Spleen (tissue), 13 donors: ENCODE measurements at places on chromosomes 4 and X.
A peak's percentile ranks its signal among the peaks of the same experiment; 100 is the strongest.

DNA sequence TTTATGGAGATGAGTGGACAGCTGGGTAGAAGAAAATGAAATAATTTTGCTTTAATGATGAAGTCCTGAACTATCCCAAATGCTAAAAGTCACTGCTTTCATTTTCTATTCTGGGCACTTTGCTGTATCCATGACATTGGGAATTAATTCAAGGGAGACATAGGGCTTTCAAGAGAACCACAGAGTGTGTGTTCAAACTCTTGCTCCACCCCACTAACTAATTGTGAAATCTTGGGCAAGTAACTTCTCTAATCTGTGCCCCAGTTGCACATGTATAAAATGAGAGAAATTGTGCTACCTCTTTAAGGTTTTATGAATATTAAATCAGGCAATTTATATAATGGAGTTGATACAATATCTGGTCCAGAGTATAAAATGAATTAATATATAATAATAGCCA, 1422.0 kb downstream of the ADGRL3 start:
- DNase-seq: no peak

DNA sequence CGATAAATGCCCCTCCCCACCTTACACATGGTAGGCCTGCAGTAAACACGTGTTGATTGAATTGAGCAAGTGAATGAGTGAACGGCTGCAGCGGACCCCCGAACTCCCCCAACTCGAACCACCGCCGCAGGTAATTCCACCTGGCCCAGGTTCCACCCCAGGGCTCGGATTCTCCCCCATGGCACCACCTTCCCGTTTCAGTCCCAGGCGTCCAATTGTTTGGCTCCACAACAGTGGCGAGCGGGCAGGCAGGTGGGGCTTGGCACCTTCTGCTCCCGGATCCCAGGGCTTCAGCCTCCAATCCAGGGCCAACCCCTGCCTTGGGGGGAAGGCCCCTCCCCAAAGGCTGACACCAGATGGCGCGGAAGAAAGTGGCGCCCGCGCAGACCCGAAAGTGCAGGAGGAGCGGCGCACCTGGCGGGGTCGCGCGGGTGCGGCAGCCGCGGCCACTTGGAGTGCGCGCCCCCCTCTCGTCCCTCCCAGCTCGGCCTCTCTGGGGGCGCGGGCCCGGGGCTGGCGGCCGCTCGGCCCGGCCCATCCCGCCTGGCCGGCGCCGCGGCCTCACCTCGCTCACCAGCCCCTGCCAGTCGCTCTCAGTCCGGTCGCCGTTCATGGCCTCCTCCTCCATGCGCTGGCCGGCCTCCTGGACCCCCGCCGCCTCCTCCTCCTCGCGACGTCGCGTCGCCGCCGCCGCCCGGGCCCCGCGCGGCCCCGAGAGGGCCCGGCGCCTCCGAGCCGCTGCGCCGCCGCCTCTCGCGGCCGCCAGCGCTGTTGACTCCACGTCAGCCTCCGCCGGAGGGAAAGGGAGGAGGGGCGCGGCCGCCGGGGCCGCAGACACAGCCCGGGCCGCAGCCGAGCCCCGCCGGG, at the start of gene CCDC149:
TSS of gene CCDC149 (minus strand) at position 791 of the 867 bp plus-strand sequence. CDS start at position 613, 178 bp downstream.
- DNase-seq: peak; percentile 80

DNA sequence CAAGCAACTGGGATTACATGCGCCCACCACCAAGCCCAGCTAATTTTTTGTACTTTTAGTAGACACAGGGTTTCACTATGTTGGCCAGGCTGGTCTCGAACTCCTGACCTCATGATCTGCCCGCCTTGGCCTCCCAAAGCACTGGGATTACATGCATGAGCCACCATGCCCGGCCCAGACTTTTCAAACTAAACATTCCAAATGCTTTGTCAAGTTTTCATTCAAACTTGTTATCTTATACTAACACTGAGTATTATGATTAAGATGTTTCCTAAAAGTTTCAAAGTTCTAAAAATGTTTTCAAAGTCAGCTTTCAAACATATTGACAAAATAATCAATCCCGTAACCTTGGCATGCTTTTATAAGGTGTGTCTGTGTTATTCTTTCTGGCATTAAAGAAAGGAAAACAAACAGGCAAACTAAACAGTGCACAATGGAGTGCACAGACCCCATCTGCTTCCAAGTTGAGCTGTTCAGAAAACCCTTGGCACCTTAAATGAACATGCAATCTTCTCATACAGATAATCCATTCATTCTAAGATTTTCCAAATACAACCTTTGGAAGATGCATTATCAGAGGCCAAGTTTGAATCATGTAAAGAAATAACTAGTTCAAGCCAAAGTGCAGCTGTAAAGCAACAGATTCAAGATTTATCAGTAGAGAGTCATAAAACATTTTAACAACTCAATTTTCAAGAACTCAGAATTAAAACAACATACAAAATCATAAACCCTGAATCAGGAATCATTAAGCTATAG, 49.1 kb downstream of the ABCG2 start:
- no peak for DNase-seq

- no peak for DNase-seq
Measured at GRCh38 chr4:2378401-2378800, 40.0 kb downstream of the ZFYVE28 start.

DNA sequence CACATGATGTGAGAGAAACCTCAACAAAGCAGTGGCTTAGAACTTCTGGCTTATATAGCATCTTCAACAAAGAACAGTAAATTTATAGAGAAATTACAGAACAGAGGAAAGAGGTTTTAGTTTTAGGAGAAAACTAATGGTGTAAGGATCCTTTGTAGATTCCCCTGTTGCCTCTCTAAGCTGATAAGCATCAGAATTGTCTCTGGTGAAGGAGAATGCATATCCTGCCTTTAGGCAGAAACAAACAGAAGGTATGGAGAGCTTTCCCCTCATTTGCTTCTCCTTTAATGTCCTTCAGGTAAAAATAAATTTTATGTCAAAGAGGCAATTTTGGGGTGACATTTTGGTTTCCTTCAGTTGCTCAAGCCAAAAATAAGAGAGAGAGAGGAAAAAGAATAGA, 625.9 kb downstream of the CCSER1 start:
- DNase-seq: no peak

- DNase-seq: no peak
Measured at GRCh38 chr4:56050625-56051024, 101.9 kb downstream of the CEP135 start.

GRCh38 chr4:112153211-112153791, 8.0 kb downstream of the FAM241A start:
- DNase-seq: no peak

DNA sequence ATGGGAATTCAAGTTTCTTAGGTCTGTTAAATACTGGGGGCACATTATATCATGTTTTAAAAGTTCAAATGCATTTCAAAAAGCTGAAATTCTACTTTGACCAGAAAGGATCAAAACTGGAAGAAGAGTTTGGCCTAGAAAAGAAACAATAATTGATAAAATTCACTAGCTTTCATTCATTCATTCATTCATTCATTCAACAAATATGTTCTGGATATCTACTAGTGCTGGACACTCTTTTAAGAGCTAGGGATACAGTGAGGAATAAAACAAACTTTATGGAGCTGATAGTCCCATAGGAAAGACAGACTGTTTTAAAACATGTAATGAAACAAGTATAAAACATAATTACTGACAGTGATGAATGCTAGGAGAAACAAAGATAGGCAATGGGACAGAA, 106.0 kb downstream of the JADE1 start:
- DNase-seq: no peak

- no peak for DNase-seq
Measured at GRCh38 chr4:153159728-153160221, 44.5 kb upstream of the TRIM2 start.

DNA sequence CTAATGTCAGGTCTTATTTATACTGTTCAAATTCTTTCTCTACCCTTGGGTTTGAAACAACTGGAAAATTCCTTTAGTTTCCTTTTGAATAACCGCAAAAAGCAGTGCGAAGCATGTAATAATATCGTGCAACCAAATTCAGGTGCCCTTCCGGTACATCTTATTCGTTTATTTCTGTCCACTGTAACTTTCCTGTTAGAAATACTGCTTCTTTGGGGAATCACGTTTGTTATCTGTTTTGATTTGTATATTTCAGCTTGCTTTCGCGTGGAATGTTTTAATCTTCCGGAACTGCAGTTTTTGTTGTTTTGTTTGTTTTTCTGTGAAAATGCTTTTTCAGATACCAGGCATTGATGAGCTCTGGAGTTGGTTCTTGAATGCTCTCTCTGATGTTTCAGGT, 85.7 kb upstream of the HPRT1 start:
- DNase-seq: no peak

GRCh38 chr4:67576538-67576937, 18.0 kb downstream of the STAP1 start:
- no peak for DNase-seq
